ENCODE measurements at places on chromosomes 5 and 9.

GRCh38 chr9:80072451-80072850 is 500.7 kb downstream of the TLE4 start:
- no peak for DNase-seq
- peaks cover 2% of the 10 kb centered on the region for H3K36me3 ChIP-seq
- H3K27me3 ChIP-seq, result no peaks in the 10 kb centered on the region
- H3K4me1 ChIP-seq, result peaks cover 20% of the 10 kb centered on the region
- no peak overlapping the region for H3K27ac ChIP-seq

- DNase-seq, result no peak
- no peaks in the 10 kb centered on the region for H3K27me3 ChIP-seq
- H3K4me1 ChIP-seq, result no peaks in the 10 kb centered on the region
- H3K4me3 ChIP-seq, result no peak overlapping the region
- H3K36me3 ChIP-seq, result peaks cover 33% of the 10 kb centered on the region
- no peak overlapping the region for H3K27ac ChIP-seq
Measured at GRCh38 chr5:55286411-55286933, 21.0 kb downstream of the DHX29 start.

GRCh38 chr5:128358826-128359225 is 179.2 kb downstream of the FBN2 start:
- no peaks in the 10 kb centered on the region for H3K36me3 ChIP-seq
- H3K4me3 ChIP-seq, result no peak overlapping the region
- H3K27ac ChIP-seq, result no peak overlapping the region
- no peaks in the 10 kb centered on the region for H3K4me1 ChIP-seq

GRCh38 chr5:175096469-175097165 is 347.4 kb downstream of the DRD1 start:
- H3K36me3 ChIP-seq, result no peaks in the 10 kb centered on the region
- no peak overlapping the region for H3K27ac ChIP-seq
- H3K4me1 ChIP-seq, result no peaks in the 10 kb centered on the region
- no peaks in the 10 kb centered on the region for H3K27me3 ChIP-seq

DNA sequence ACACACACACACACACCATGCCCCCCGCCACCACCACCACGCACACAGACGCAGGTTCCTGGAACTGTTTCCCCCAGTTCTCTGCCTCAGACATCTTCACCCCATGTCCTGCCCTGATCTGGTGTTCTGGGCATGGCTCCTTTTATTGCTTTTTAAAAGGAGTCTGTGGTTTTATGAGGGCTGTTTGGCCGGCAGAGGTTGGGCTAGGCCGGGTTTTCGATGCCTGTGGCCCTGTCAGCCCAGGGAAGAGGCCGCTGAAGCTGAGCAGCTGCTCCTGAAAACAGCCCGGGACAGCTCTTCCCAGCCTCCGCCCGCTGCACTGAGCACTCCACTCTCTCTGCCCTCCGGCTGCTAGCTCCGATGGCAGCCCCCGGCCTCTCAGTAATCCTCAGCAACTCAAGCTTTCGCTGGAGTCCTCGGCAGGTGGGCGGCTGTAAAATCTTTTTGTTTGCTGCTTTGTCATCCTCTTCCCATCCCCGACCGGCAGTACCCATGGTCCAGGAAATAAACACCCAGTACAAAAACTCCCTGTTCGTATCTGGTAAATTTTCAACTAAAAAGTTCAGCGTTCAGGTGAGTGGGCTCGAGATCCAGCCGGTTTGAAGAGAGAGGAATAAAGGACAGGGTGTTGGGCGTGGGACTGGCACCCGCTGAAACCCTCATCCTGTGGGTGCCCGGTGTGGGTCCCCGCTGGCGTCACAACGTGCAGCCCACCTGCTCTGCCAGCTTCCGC is 103.0 kb upstream of the ERCC6L2 start:
- peaks cover 12% of the 10 kb centered on the region for H3K27me3 ChIP-seq
- H3K4me3 ChIP-seq, result no peak overlapping the region
- no peak for DNase-seq
- H3K27ac ChIP-seq, result no peak overlapping the region

DNA sequence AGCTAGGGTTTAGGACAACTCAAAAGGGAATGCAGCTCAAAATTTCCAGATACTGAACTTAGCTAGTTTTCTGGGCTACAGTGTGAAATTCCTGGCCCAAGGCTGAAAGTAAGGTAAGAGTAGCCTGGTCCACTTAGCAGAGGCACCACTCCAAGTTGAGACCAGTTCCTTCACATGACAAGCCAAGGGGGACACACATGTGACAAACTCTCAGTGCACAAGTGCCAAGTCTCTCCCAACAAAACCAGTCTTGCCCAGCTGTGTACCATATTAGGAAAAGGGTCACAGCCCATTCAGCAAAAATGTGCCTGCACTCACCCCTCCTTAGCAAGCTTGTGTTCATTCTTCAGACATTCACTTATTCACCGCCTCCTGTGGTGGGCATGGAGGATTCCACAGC is 27.8 kb downstream of the KLHL3 start:
- DNase-seq, result no peak
- H3K27ac ChIP-seq, result no peak overlapping the region
- H3K27me3 ChIP-seq, result peaks cover 3% of the 10 kb centered on the region
- H3K4me1 ChIP-seq, result no peaks in the 10 kb centered on the region
- peaks cover 16% of the 10 kb centered on the region for H3K36me3 ChIP-seq
- H3K4me3 ChIP-seq, result no peak overlapping the region

DNA sequence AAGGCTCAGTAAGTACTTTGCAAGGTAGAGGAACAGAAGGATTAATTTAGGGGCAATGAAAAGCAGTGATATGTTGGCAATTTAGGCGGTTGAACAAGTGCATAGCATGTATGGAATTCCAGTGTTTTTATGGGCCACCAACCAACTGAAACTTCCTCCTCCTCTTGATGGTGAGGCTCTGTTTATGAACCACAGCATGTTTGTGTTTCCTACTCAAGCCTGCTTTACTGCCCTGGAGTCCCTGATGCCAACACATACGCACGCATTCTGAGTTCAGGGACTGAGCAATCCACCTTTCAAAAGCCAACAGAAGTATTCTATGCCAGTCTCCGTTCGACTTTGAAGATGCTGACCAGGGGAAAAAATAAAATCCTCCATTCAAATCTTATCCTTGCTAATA is 417.5 kb downstream of the EFNA5 start:
- no peak overlapping the region for H3K27ac ChIP-seq
- no peaks in the 10 kb centered on the region for H3K27me3 ChIP-seq
- no peaks in the 10 kb centered on the region for H3K36me3 ChIP-seq
- H3K4me3 ChIP-seq, result no peak overlapping the region
- H3K4me1 ChIP-seq, result no peaks in the 10 kb centered on the region

DNA sequence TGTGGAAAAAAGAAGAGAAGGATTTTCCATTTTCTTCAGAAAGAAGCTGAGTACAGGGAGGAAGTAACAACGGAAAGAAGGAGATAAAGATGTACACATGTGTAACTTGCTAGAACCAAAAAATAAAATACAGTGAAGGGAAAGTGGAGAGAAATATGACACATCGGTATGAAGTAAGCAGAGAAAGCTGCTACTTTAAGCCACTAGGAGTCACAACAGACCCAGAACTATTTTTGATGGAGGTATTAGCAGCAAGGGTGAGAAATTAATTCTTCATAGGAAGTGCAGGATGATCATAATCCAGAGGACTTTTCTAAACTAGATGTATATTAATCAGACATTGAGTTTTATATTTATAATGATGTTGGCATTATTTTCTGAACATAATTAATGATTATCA is 88.5 kb downstream of the FAM174A start:
- H3K4me1 ChIP-seq, result peaks cover 3% of the 10 kb centered on the region
- H3K4me3 ChIP-seq, result no peak overlapping the region
- peak; percentile 4 for DNase-seq
- H3K36me3 ChIP-seq, result no peaks in the 10 kb centered on the region
- H3K27me3 ChIP-seq, result peaks cover 1% of the 10 kb centered on the region

DNA sequence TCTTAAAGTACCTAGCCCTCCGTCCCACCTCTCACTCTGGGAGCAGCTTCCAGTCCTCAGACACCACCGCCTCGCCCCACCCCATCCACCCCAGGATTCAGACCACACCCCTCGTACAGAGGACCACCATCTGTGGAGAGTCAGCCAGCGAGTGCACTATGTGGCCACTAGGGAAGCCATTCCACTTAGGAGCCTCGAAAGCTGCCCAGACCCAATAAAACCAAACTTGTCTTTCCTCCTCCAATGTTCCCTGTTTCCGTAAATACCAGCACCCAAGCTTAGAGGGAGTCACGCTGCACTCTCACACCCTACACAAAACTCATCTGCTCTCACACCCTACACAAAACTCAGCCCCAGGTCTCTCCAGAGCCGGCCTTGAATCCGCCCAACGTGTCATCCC is 1.9 kb downstream of the GCNT4 start:
- no peak overlapping the region for H3K27ac ChIP-seq
- no peaks in the 10 kb centered on the region for H3K4me1 ChIP-seq
- DNase-seq, result no peak

DNA sequence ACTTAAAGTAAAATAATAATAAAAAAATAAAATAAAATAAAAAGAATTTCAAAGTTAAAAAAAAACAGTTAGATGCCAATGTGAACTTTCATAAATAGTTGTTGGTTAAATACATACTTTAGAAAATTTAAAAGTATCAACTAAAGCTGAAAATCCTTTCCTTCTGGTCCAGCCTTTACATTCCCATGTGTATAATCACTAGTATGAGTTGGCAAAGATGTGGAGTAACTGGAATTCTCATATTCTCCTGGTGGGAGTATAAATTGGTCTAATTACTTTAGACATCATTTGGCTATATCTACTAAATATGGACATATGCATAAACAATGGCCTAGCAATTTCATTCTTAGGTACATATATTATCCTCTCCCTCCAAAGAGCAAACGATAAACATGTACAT is 619.9 kb downstream of the PTPRD start:
- H3K36me3 ChIP-seq, result no peaks in the 10 kb centered on the region
- no peak overlapping the region for H3K4me3 ChIP-seq
- no peaks in the 10 kb centered on the region for H3K27me3 ChIP-seq

DNA sequence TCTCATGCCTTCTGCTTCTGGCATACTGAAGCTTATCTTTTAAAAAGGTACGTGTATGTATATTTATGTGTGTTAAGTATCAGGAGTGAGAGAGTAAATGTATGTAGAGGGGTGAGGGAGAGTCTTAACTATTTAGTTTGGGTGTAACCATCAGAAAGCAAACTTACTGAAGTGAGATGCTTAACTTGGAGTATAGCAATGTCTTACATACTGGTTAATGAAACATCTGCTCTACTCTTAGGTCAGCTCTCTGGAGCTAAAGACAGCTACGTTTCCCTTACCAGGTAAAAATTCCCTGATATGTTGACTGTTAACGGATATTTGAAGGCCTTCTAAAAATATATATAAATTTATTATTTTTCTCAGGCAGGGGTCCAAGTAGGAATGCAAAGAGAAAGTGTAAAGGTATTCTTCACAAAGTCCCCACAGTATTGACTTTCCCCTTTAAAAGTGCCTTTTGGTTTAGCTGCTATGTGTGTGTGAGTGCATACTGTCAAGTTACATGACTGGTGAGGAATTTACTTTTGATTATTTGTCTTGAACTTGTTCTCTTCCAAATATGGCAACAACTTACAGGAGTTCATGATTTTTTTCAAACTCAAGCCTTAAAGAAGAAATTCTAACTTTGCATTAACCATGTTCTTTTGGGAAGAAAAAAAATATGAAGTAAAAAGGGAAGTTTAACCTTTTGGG is 12.3 kb upstream of the C5orf24 start:
- H3K36me3 ChIP-seq, result peaks cover 5% of the 10 kb centered on the region
- no peak overlapping the region for H3K4me3 ChIP-seq
- H3K27me3 ChIP-seq, result no peaks in the 10 kb centered on the region
- no peak for DNase-seq
